Upper lobe of left lung (tissue), 6 donors: ENCODE measurements at places on chromosomes 1 and 21.

DNA sequence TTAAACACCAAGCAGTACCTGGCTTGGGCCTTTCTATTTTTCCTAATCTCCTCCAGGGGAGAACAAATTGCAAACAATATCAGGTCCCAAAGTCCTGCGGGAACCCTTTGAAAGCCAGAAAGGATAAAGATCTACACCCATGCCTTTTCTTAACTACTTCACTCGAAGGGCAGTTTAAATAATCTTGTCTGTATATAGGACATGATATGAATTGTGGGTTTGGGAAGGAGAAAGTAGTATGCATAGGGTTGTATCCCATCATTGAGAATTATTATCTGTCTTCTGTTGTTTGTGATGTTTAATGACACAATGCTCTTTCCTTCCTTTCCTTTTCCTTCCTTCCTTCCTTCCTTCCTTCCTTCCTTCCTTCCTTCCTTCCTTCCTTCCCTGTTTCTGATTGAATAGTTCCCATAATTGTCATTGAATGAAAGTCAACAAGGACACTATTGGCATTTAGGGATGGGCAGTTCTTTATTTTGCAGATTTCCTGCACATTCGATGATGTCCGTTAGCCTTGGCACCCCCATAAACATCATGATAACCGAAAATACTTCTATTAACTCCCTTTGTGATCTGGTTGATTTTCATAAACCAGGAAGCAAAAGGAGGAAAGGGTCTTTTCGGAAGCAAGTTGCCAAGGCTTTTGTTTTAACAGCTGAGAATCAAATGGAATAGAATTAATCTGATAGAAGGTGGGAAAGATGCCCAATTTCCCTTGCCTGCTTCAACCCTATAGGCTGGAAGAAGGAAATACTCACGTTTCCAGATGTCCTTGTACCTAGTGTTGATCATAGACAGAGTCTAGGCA lies 141.3 kb downstream of the ATG4C start:
- DNase-seq = no peak

DNA sequence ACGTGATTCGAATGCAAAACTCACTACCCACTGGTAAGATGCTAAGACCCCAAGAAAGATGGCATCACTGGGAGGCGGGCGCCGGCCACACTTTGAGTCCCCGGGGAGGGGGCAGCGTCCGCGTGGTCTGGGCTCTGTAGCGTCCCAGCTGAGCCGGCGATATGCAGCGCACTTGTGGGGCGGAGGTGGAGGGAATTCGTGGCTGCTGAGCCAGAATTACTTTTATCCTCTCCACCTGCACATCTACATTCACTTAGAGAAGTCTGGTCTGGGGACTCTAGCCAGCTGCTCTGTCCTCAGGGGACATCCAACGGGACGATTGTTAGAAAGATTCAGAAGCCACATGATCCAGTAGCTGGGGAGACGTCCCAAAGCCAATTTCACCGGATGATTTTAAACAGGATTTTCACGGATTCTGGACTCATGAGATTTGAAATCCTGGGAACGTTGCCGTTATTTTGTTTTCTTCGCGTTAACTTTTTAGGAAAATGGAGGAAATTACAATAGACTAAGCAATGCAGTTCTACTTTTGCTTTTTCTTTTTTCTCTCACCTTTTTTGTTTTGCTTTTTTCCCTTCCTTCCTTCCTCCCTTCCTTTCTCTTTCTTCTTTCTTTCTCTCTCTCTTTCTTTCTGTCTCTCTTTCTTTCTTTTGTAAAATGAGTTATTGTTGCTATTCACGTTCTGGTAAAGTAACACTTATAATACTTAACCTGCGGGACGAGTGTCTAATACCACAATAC lies 1.3 kb downstream of the JAM2 start:
- DNase-seq = peak; percentile 75

GRCh38 chr1:162502928-162503327 lies 5.3 kb downstream of the UHMK1 start:
- DNase-seq = no peak

- DNase-seq = no peak
Observed at GRCh38 chr1:37666241-37666867, 26.0 kb upstream of the CDCA8 start.

DNA sequence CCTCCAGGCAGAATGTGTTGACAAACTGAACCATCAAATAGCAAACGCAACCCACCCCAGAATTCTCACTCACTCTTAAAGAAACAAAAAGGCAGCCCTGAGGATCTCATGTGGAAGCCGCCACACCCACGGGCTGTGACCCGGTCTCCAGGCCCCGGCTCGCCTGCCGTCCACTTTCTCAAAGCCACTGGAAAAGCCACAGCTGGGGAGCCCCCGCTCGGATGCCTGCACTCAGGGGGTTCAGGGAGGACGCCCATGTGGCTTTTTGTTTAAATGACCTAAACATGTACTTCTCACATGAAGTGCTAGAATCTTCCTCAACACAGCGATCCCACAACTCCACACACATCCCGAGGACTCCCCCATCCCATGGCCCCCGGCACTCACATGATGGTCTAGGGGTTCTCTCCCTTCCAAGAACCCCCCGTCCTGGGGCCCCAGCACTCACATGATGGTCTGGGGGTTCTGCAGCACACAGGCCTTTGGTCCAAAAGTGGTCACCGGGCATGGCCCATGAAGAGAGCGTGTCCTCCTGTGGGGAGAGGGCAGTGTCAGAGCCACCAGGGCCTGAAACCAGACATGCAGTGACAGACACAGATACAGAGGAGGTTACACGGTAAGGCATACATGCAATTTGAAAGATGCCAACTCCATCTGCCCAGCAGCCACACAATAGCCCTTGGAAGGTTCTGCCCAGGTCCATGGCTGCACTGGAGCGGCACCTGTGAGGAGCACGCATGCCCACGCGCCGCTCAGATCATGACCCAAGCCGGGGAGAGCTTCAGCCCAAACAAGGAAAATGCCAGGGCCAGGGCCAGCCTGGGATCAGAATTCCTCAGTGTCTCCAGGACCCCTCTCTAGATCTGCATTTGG lies 16.5 kb downstream of the NADK start:
- DNase-seq = no peak

- no peak for DNase-seq
Observed at GRCh38 chr1:150511551-150511950, 3.6 kb downstream of the ECM1 start.

- no peak for DNase-seq
Observed at GRCh38 chr1:83574791-83575190, 424.1 kb downstream of the TTLL7 start.

GRCh38 chr1:83970114-83970513 lies 28.8 kb downstream of the TTLL7 start:
- DNase-seq = no peak

DNA sequence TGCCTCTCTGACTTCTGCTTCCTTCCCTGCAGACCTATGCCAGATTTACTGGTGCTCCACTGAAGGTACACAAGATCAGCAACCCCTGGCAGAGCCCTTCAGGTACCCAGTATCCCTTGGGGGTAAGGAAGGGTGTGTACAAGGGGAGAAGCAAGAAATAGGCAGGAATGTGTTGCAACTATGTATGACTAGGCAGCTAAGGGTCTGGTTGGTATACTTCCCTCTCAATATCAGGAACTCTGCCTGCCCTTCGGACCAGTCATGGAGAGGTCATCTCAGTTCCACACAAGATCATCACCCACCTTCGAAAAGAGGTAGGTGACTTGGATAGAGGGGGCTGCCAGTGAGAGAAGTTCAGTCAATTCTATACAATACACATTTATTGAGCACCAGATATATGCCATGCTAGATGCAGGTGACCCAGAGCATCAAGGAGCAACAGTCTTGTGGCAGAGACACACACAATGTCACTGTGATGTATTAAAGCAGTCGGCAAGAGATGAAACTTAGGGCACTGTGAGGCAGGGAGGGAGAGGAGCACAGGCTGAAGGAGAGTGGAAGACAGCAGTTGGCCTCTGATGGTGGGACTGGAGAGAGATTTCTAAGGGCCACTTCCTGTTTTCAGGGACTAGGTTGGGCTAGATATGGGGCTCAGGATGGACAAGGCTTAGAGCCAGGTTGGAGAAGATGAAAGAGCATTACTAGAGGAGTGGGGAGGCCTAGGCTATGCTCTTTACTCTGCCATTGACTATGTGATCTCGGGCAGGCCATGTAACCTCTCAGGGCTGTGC lies 2.0 kb downstream of the MTX1 start:
- peak; percentile 47 for DNase-seq

GRCh38 chr1:55204997-55205396 lies 10.2 kb downstream of the USP24 start:
- no peak for DNase-seq

GRCh38 chr1:166511761-166512160 lies 327.5 kb upstream of the POGK start:
- peak; percentile 30 for DNase-seq

GRCh38 chr1:36365381-36365780 lies 20.3 kb downstream of the STK40 start:
- no peak for DNase-seq
